Bone marrow (tissue), 2 donors: ENCODE measurements at places on chromosomes 6 and 20.

- DNase-seq: no peak
Measured at GRCh38 chr20:11447371-11448100, 470.2 kb upstream of the BTBD3 start.

GRCh38 chr6:47203266-47203937, 106.3 kb downstream of the TNFRSF21 start:
- DNase-seq: no peak

DNA sequence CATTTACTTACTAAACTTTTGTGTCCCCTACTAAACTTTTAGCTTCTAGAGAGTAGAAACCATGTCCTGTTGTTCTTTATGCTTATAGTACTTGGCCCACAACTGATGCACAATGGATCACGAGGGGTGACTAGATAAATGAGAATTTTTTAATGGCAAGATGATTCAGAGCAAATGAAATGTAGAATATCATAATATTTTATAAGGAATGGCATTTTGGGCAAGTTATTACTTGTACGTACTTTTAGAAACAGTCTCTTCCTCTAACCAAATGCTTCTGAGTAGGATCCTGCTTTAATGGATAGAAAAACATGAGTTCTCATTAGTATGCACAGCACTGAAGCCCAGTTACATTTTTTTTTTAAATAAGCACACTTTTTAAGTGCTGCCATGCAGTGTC, 336.3 kb downstream of the NRN1 start:
- no peak for DNase-seq

- DNase-seq: no peak
Measured at GRCh38 chr6:170229851-170230519, 60.9 kb downstream of the DLL1 start.

GRCh38 chr6:117624869-117625481, 22.7 kb upstream of the GOPC start:
- DNase-seq: no peak

DNA sequence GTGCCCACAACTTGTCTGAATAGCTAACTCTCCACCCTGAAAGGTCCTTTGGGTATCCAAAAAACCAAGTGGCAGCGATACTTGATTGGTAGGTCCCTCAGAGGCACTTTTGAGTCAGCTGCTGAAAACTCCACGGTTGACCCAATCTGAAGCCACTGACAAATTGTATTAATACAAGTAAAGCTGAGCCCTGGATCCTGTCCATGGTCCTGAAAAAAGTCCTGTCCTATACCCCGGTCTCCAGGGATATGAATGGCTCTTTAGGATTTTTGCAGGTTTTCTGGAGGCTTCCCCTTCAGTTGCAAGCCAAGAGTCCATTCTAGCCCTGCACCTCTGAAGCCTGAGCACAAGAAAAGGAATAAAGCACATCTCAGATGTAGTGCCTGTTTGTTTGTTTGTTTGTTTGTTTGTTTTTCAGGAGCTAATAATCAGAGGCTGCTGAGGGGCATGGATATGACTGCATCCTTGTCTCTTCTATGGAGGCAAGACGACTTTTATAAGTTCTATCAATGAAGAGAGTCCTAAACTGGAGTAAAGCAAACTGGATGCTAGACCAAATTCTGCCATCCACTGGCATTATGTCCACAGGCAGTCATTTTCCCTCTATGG, 1.7 kb upstream of the SLC12A5 start:
- no peak for DNase-seq

DNA sequence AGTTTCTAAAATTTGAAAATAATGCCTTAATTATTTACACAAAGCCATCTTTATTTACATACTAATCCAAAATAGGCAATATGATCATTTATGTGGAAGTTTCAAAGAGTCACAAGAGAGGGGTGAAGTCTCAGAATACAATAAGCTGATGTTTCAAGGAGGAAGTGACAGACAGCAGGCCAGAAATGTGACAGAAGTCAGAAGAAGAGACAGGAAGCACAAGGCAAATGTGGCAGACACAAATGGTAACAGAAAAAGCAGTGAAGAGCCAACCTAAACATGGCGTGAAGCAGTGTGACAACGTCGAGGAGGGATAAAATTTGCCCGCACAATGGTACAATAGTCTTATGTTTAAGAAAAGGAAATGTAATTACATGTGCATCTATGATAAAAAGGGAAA, 59.8 kb downstream of the SHPRH start:
- no peak for DNase-seq

- no peak for DNase-seq
Measured at GRCh38 chr20:53403029-53403428, 190.6 kb downstream of the ZNF217 start.

DNA sequence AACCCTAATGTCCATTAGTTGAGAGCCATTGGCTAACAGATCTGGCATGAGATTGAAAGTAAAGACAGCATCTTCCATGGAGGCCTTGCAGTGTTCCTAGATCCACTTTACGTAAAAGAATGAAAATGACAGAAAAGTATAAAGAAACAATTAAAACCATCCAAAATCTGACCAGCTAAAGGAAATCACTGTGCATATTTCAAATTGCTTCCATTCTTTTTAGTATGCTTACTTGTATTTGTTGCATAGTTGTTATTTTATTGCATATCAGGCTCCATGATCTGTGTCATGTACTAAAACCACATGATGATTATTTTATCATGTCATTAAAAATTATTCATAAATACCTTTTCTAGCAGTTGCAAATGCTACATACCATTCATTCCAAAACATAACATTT, 67.9 kb downstream of the GCLC start:
- no peak for DNase-seq

GRCh38 chr6:88268508-88268907, 102.4 kb upstream of the CNR1 start:
- no peak for DNase-seq

GRCh38 chr20:63025534-63026331, 19.0 kb upstream of the BHLHE23 start:
- no peak for DNase-seq

DNA sequence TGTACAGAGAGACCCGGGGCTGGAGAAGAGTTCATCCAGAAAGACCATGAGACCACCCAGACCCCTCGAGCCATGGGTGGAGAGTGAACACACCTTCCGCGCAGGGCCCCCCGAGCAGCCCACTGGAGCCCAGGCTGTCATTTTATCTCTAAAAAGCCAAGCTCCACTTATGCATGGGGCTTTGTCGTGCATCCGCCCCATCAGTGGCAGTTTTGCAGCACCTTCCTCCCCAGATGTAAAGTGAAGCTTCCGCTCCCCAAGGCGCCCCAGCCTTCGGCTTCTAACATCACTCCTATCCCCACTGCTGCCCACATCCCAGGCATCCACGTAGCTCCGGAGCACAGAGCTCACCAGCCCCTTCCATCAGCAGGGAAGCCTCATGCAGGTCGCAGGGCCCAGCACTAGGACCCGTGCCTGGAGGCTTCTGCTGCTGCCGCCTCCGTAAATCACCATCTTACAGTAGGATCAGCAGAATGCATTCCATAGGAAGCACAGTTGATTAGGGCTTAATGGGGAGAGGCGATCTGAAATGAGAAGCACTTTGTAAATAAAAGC, 301.1 kb downstream of the TAF4 start:
- no peak for DNase-seq

DNA sequence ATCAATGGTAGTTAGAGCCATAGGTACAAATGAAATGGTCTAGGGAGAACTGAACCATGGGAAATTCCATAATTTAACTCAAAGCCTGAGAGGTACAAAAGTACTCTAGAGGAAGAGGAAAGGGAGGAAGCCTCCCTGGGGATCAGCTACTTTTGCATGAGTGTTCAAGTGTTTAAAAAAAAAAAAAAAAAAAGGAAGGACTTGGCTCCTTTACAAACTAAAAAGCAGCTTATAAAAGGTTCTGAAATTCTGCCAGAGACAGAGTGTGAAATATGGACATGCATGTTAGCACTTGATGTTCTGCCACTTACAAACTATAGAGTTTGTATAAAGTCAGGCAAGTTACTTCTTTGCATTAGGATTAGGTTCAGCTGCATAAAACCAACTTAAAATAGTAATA, 290.0 kb downstream of the TBC1D7 start:
- DNase-seq: no peak

DNA sequence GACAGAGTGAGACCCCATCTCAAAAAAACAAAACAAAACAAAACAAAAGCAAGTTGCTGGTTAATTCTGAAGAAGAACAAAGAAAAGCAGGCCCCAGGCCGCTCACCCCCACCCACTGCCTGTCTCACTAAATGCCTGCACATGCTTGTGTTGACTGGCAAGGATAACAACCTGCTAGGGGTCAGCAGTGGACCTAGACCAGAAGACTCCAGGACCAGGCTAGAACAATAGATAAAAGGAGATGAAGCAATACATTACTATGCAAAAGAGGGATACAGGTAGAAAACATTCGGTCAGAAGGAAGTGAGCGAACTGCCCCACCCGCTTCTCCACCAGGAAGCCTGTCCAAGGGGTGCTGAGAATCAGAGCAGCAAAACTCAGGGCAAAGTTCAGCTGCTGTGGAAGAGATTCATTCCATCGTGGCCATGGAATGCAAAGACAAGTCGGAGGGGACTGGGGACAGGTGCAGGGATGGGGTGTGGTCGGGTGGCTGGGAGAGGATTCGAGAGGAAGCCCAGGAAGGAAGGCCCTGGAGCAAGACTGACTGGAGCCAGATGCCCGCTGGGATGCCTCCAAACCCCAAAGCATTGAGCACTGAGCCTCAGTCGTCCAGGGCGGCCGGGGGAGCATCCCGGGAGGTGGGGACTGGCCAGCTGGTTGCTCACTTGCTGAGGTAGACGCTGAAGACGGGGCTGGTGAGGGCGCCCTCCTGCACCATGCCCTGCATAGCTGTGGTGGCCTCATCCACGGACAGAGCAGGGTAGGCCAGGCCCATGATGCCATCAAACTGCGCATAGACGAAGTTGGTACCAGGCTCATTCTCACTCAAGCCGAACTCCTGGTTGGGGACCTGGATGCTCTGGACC, 5.3 kb downstream of the PGC start:
- no peak for DNase-seq

DNA sequence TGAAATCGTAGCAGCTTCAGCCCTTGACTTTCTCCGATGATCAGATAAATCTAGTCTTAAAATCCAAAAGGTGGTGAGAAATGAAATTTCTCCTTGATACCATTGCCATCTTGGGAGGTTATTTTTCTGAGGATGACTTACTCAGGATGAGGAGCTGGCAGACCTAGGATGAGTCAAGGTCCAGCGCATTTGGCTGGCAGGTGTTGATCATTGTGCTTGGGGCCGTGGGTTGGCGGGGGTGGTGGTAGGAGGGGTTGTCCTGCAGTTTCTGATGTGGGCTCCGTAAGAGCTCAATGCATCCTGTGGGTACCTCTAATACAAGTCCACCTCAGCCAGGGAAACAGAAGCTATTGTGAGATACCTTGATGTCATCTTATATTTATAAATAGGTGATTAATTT, 148.3 kb upstream of the SCGN start:
- DNase-seq: no peak

GRCh38 chr6:166424431-166424830, 41.7 kb upstream of the MPC1 start:
- DNase-seq: no peak

DNA sequence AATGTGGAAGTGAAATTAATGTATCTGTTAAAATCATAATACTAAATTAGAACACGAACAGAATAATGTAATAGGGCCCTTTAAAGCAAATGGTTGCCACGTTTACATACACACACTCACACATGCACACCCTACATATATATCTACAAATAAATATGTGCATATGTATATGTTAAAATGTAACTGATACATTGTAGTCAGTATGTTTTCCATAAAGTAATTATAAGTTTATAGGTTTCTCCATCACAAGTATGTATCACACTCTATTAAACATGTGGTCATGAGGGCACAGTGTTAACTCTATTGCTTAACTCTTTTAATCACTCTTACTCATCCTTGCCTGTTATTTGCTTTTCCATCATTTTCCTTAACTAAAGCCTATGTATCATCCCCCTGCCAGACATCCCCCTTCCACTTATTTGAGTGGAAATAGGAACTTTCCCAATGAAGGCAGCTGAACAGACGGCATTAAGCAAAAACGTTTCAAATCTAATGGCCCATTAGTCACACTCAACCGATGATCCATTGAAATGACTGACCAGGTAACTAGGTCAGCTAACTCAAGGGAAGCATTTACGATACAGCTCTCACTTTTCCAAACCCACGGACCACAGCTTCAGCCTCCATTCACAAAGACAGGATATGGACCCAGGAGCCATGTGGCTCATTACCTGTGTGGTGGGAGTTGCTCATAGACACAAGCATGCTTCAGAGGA, 89.3 kb downstream of the HAO1 start:
- no peak for DNase-seq

- no peak for DNase-seq
Measured at GRCh38 chr6:26311385-26312095, 53.5 kb upstream of the BTN3A2 start.

DNA sequence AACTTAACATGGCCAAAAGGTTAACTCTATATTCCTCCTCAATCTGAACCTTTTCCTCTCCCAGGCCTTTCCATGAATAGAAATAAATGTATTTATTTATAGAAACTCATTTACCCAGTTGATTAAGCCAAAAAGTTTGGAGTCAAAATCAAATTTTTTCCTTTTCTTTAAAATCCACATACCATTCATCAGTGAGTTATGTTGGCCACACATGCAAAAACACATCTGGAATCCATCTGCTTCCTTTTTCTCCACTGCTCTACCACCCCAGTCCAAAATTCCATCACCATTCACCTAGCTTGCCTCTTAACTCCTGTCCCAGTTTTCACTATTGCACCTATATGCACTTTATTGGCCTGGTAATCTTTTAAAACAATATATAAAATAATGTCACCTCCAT, 62.4 kb upstream of the TMEM200A start:
- no peak for DNase-seq

DNA sequence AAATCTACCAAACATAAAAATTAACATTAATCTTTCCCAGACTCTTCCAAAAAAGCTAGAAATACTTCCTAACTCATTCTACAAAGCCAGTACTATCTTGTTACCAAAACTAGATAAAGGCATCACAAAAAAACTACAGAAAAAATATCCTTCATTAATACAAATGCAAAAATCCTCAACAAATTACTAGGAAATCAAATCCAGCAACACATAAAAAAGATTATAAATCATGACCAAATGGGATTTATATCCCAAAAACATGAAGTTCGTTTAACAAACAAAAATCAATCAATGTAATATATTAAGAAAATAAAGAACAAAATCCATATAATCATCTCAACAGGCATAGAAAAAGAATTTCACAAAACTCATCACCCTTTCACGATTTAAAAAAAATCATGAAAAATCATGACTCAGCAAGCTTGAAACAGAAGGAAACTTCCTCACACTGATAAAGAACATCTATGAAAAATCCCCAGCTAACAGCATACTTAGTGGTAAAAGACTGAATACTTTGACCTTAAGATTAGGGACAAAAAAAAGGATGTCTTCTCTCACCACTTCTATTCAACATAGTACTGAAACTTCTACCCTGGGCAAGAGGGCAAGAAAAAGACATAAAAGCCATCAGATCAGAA, 43.2 kb downstream of the RANBP9 start:
- peak; percentile 45 for DNase-seq
